ENCODE measurements at places on chromosomes 7 and 10.

DNA sequence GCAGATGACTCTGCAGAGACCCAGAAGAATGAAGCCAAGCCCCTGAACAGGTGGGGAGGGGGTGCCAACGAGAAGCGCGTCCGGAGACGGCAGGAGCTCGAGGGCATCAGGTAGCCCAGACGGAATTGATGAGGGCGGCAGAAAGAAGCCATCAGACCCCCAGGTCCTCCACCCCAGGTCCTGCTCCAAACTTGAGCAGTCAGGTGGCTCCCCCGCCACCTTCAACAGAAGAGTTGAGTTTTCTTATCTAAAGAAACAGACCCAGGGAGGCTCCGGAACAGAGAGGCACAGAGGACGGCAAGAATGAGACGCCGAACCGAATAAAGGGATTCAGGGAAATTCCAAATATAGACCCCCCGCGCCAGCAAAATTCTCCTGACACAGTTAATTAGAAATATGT lies 22.2 kb downstream of the RGS10 start:
- DNase-seq: no peak

DNA sequence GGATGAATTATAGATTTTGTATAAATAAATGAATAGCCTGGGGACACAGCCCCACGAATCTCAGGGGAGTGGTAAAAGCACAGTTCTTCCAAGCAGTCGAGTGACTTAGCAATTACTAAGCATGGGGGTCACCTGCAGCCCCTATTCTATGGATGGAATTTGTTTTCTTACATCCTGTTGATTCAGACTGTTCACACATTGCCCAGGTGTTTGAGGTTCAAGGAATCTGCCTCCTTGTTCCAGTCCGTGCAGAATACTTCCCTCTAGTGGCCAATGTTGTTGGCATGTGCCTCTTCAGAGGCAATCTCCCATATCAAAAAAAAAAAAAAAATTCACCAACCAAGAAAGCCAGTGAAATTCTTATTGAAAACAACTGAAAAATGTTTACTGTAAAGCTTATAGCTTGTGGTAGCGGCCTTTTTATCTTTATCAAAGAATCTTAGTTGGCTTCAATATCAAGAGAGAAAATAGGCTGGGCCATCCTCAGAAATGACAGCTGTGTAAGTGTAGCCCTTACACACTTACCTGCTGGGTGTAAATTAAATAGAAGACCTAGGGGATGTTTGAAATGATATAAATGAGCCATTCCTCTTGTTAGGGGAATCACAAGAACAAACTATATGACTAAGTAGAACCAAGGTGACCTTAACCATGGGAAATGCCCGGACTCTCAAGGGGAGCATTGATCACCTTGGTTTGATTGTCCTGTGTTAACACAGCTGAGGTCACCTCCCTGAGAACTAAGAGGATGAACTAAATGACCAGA lies 7.8 kb downstream of the LIPM start:
- DNase-seq: peak; percentile 54

DNA sequence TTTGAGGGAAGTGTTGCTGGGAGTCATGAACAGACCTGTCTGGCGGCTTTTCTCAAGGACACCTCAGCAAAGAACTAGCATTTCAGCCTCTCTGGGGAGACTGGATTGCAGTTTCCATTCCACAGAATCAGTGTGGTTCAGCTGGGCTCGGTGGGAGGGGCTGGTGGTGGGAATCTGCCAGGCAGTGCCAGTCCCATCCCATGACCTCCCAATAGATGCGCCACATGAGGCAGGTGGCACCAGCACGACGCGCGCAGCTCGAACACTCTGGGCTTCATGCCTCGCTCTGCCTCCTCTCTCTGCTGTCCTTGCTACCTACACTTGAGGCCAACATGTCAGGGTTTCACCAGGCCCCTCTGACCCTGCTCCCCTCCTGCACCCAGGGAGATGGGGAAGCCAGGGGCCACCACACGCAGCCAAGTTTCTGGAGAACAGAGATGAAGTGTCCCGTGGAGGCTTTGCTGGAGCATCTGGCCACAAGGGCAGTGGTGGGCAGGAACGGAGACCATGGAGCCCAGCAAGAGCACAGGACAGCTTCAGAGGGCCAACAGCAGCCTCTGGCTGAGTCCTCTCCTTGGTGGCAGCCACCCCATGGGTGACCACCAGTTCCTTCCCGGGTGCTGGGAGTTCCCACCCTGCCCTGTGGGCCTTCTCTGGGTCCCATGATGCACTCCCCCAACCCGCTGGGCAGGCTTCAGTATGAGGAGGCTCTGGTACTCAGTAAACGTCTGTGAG lies 2.3 kb downstream of the NACAD start:
- DNase-seq: no peak

GRCh38 chr10:83603708-83604107 lies 535.6 kb upstream of the GHITM start:
- DNase-seq: no peak

- no peak for DNase-seq
Observed at GRCh38 chr10:122264436-122264835, 6.7 kb upstream of the BTBD16 start.

- DNase-seq: no peak
Observed at GRCh38 chr7:26792576-26792975, 71.8 kb downstream of the SKAP2 start.

GRCh38 chr7:106143711-106144337 lies 31.7 kb upstream of the SYPL1 start:
- peak; percentile 40 for DNase-seq

DNA sequence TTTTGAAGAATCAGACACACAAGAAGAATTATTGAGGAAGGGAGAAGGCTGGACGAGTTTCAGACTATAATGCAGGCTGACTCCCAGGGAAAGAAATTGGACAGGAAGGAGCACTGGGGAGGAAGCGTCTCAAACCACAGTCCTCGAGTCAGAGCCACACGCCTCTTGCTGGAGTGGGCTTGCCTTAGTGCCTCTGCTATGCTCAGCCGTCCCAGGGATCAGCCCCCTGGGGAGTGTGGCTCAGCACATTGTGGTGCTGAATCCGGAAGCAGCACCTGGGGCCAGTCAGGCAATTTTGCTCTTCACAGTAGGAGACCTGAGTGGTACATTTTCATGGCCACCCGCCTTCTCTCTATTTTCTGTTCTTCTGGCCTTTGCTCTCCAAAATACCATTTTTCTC lies 67.4 kb upstream of the SLC35G1 start:
- DNase-seq: no peak

- DNase-seq: no peak
Observed at GRCh38 chr10:126474031-126474430, 85.8 kb upstream of the ADAM12 start.

GRCh38 chr10:106083572-106083971 lies 1080.9 kb downstream of the SORCS1 start:
- no peak for DNase-seq

GRCh38 chr10:95501203-95502094 lies 59.7 kb downstream of the SORBS1 start:
- no peak for DNase-seq

DNA sequence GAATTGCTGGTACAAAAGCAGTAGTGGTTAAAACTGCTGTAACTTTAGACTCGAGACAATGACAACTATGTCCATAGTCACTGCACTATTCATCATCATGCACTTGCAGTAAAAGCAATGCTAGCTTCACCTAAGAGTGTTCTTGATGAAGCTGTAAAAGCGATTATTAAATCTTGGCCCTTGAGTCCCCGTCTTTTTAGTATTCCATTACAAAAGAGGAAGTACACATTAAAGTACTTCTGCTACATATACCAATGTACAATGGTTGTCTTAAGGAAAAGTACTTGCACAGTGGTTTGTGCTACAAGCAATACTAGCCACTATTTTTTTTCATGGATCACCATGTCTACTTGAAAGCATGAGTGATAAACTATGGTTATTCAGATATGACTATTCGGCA lies 78.3 kb downstream of the ATAD1 start:
- DNase-seq: no peak

GRCh38 chr7:138900035-138900828 lies 81.0 kb downstream of the KIAA1549 start:
- no peak for DNase-seq

DNA sequence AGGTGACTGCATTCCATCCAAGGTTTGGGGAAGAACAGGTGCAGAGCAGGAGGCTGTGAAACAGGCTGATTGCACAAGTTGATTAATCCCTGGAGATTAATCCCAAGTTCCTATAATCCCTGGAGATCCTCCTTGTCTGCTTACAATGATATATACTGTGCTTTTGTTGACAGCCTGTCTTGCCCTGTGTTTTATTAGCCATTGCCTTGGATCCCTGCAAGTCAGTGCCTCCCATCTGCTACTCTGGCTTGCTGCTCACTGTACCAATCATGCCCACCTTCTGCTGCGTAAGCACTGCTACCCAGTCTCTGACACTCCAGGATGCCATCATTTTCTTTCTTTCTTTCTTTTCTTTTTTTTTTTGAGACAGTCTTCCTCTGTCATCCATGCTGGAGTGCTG lies 65.4 kb downstream of the ANKRD61 start:
- no peak for DNase-seq

- no peak for DNase-seq
Observed at GRCh38 chr7:137474540-137475026, 131.1 kb upstream of the PTN start.

DNA sequence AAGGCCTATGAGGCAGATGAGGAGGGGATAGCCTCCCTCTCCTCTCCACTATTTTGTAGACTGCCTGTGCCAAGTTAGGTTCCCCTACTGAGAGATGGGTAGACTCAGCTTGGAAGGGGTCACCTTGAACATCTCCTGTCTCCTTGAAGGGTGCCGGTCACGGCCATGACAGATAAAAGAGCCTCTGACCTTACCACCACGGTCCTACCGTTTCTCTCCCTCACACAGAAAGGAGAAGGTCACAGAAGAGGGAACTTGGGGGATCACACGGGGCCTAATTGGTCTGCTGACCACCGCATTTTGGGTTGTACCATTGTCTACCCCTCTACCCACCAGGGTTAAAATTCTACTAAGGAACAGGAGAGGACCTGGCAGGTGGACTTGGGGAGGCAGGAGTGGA lies 17.0 kb downstream of the PRSS2 start:
- DNase-seq: no peak

DNA sequence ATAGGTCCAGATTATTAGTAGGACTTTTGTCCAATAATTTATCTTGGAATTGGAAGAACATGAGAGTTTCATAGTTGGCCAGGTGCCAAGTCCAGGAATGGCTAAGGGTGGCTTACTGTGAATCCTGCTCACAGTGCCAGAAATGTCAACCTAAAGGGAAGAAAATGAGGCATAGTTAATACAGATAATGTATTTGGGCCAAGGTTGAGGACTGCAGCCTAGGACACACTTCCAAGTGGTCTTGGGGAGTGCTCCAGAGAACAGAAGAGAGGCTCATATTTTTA lies 78.2 kb downstream of the MAPK8 start:
- DNase-seq: no peak

DNA sequence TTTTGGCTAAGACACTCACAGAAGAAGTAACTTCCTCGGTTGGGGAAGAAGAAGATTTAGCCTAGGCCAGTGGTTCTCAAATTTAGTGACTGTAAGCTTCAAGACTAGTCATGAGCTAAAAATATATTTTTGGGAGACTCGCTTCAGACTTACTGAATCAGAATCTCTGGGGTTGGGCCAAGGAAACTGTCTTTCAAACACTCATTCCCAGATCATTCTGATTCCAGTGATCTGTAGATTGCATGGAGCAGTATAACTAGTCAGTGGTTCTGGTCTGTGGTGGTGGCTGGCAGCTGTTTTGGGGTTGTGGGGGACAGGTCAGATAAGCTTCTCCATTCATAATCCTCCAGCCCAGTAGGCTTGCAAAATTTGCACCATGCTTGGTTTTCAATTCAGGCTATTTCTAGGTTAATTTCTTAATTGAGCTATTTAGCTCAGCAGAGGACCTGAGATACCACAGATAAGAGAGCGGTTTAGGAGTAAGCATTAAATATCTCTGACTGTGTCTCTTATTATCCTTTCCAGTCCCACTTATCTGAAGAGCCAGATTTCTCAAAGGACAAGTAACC lies 3.8 kb upstream of the KAT6B start:
- no peak for DNase-seq

GRCh38 chr10:78416031-78417011 lies 382.7 kb downstream of the RPS24 start:
- DNase-seq: no peak

DNA sequence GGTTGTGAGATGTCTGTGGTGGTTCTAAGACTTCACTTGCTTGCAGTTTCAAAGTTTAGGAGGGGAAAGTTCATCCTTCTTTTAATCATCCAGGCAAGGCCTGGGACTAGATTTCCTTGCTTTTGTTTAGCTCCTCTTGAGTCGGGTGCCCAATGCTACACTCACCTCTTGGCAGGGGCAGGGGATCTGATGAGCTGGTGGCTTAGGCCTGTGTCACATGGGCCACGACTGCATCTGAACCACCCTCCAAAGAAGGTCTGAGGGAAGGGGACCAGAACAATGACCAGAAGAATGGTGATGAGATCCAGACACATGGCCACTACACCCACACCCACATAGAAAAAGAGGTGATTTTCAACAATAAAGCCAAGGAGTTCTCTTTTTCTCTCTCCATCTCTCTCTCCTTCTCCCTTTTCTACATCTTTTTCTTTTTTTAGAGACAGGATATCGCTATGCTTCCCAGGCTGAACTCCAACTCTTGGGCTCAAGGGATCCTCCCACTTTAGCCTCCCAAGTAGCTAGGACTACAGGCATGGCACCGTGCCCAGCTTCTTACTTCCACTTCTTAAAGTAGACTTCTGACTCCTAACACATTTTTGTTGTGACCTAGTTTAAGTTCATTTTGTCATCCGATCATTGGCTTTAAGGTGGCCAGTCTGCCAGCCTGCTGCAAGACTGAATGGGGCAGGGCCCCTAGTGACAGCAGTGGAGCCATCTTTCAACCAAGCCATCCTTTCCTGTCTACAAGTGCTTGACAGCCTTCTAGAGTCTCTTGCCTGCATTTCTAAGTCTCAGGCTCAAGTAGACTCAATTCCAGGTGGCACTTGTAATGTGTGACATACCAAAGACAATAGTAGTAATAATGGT lies 350.9 kb downstream of the RNLS start:
- no peak for DNase-seq

DNA sequence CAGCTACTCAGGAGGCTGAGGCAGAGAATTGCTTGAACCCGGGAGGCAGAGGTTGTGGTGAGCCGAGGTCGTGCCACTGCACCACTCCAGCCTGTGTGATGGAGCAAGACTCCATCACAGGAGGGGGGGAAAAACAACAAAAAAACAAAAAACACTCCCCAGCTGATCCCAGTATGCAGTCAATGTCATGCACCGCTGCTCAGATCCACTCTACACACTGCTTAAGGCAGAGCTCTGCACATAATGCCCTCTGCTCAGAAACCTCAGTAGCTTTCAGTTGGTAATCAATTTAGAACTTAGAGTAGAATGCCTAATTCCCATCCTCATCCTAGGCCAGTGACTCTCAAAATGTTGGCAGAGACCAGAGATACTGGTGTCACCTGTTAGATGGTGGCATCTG lies 43.9 kb downstream of the PDSS1 start:
- no peak for DNase-seq
